Urinary bladder (tissue), 4 donors: ENCODE measurements at places on chromosomes 4 and X. TPM values are rescaled to one million over a fixed set of nuclear protein-coding genes. Genes with fewer than 3 reads are reported as not detected.

DNA sequence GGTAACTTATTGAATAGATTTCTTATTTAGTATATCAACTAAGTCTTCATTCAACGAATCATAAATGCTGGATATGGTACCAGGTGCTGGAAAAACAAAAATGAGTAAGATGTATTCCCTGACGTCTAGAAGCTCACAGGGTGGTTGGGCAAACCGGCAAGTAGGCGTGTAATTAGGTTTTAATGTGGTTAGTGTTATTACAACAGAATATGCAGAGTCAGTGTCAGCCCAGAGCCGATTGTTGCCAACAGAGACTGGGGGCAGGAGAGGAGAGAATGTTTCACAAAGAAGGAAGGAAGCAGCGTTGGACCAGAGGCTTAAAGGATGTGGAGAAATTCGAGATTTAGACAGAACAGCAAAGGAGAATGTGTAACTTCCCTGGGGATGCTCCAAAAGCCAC is 111.7 kb downstream of the TENM3 start:
- DNase-seq = no peak

- no peak for DNase-seq
Measured at GRCh38 chr4:122403861-122404260, 25.1 kb downstream of the ADAD1 start.

DNA sequence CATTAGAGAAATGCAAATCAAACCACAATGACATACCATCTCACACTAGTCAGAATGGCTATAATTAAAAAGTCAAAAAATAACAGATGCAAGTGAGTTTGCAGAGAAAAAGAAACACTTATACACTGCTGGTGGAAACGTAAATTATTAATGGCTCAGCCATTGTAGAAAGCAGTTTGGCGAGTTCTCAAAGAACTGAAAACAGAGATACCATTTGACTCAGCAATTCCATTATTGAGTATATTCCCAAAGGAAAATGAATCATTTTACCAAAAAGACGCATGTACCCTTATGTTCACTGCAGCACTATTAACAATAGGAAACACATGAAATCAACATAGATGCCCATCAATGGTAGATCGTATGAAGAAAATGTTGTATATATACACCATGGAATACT is 75.0 kb downstream of the NAA11 start:
- DNase-seq = no peak

GRCh38 chr4:91497892-91498291 is 805.9 kb upstream of the GRID2 start:
- no peak for DNase-seq

DNA sequence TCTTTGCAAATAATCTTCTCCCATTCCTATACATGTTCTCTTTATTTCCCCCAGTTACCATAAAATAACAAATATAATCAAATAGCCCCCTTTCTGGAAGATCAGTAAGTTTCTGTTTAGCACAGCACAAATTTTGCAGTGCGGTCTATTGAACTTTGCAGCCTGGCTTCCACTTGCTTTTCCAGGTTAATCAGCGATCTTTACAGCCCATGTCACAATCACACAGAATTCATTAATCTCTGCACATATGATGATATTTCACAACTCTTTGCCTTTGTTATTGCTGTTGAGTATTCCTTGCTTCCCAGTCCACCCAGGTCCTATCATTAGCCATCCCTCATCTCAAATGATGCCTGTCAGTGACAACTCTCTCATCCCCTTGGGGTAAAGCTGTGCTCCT is 2358.0 kb downstream of the PCDH7 start:
- DNase-seq = no peak

- no peak for DNase-seq
Measured at GRCh38 chrX:112670290-112670689, 9.4 kb downstream of the LHFPL1 start.

DNA sequence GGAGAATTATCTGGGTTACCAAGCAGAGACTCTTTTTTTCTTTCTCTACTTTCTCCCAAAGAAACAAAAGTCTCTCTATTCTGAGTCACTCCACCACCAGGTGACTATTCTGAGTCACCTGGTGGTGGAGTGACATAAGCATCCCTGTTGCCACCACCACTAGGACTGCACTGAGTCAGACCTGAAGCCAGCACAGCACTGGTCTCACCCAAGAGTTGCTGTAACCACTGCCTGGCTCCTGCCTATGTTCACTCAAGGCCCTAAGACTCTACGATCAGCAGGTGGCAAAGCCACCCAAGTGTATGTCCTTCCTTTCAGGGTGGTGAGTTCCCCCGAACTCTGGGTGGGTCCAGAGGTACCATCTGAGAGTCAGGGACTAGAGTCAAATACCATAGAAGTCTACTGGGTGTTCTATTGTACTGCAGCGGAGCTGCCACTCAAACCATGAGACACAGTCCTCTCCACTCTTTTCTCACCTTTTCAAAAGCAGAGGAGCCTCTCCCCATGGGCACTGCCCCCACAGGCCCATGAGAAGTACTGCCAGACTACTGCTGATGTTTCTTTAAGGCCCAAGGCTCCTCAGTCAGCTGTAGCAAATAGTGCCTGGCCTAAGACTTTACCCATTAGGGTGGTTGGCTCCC is 209.6 kb upstream of the IRS4 start:
- no peak for DNase-seq

- DNase-seq = no peak
Measured at GRCh38 chrX:149074398-149074797, 430.7 kb downstream of the IDS start.

DNA sequence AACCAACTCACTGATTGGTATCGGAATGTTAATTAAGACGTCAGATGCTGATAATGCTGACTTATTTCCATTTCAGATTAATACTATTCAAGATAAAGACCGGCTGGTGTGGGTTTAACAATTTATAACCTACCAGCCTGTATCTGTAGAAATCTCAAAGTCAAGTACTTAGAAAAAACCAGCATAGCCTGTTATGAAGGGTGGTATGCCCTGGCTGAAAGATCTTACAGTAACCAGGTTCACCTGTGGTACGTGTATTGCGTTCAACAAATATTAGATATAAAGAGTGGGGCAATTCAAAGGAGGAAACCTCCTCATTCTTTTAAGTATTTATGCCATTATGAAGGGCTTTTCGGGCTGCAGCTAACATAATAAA is 240.8 kb upstream of the ANXA3 start:
- DNase-seq = peak; percentile 46

DNA sequence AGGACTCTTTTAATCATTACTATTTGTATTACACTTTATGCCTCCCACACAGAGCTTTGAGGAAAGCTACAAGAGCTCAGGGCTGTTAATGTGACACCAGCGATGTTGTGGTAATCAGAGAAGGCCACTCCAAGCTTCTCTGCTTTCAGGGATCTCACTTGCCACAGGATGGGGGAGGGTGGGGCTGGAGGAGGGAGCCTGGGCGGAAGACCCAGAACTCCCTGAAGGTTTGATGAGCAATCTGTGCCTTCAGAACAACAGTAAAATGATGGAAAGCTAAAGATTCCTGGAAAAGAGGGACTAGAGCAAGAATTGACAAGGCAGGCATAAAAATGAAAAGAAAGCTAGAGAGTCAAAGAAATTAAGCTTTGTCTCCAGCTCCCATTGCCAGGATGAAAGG is 75.6 kb downstream of the MAML3 start:
- no peak for DNase-seq

GRCh38 chr4:165124488-165124887 is 11.8 kb upstream of the TMEM192 start:
- no peak for DNase-seq

DNA sequence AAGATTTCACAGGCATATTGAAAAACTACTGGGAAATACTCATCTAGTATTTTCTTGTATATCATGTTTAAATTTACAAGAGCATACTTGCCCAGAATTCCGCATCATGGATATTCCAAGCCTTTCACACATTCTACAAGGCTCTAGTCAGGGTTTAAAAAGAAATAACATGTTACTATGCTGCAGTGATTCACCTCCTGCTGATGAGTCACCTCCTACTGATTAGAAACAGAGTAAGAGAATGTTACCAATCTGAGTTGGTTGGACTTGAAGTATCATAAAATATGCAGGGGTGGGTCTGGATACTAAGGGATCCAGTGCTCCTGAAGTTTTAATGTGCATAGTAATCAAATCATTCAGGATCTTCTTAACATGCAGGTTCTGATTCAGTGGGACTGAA is 192.0 kb upstream of the ANK2 start:
- no peak for DNase-seq

EDA gene
- 5.7 TPM for total RNA-seq

MPP1 gene
- 21.0 TPM for total RNA-seq
